Activated CD8-positive, alpha-beta memory T cell treated with anti-CD3 and anti-CD28 coated beads, Interleukin-2, amount 50 U/mL, for 4 hours (primary cell): ENCODE measurements at places on chromosomes 2 and 18.

GRCh38 chr2:238055841-238056240 lies 5.0 kb upstream of the SCLY start:
- no peak for DNase-seq

GRCh38 chr2:119637371-119637770 lies 41.6 kb upstream of the TMEM177 start:
- DNase-seq: no peak

GRCh38 chr2:53740170-53740569 lies 27.4 kb upstream of the CHAC2 start:
- DNase-seq: no peak

GRCh38 chr18:49731860-49732311 lies 81.4 kb downstream of the ACAA2 start:
- no peak for DNase-seq

DNA sequence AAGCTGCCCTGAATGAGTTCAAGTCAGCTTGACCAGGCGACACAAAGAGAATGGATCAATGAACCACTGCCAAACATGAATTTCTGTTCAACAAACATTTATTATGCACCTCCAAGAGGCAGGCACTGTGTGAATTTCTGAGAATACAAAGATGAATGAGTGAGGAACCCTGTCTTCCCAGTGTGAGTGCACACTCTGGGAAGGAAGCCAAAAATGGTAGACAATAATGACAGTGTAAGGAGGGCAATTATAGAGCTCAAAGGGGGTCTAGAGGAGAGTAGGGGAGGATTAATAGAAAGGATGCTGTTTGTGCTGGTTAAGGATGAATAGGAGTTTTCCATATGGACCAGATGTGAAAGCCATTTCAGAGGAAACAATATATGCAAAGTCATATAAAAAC lies 213.4 kb downstream of the DCC start:
- DNase-seq: no peak

GRCh38 chr2:219065484-219065883 lies 4.8 kb upstream of the IHH start:
- no peak for DNase-seq

DNA sequence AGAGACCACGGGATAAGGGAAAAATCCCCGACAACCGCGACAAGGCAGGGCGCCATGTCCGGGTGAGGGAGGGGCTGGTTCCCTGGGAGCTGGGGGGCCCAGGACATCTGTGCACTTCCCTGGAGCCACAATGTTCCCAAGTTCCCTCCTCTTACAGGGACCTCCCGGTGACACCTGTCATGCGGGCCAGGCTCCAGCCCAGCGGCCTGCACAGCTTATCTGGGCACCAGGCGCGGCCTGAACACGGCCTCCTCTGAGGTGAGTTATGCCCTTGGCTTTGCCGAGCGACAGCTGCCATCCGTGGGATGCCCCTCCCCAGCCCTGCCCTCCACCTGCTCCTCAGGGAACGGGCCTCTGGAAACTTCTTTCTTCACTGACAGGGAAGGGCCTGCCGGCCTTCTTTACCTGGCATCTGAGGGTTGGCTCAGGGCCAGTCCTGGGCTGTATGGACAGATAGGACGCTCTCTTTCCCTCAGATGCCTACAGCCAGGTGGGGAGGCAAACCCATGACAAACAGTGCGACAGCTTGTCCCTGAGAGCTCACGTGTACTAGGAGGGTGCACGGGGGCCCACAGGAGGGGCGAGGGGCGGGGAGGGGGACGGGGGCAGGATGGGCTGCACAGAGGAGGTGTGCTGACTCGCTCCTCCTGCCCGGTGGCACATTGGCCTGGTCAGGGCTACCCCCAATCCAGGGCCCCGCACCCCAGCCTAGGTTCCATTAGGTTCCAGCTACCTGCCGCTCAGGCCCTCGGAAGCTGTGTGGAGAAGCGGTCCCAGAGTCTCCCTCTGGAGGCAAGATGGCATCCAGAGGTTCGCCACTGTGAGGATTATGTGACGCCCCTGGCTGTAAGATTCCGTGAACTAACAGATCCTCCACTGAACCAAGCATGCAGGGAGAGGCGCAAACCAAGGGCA lies 34.9 kb upstream of the HPCAL1 start:
- no peak for DNase-seq

- DNase-seq: no peak
Observed at GRCh38 chr18:34122724-34123334, 101.9 kb downstream of the NOL4 start.

DNA sequence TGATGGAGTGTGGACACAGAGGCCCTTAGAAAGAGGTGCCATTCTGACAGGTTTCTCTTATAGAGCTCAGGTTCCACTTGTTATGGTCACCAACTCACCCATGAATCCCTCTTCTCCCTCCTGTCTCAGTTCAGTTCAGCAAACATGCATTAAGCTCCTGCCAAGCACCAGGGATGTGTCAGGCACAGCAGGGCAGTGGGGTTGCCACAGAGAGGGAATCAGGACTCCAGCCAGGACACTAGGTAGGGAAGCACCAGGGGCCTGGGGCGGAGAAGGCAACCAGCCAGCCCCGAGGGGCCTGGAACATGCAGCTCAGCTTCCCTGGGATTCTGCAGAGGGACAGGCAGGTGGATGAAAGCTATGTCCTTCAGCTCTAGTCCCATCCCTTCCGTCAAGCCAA lies 44.6 kb downstream of the TOGARAM2 start:
- DNase-seq: no peak

DNA sequence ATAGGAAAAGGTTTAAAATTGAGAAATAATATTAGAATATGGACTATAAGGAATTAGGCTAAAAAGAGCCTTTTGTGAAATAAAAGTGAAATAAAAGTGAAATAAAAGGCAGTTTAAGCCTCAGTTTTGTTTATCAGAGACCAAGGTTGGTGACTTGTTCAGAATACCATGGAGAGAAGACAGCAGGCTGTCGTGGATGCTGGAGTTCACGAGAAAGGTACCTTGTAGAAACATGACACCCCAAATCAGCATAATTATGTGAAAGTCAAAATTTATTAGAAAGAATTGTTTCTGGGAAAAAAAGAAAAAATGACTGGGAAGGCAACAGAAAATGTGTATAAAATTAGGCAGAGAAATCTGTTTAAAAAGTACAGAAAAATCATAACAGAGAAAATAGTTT lies 46.5 kb upstream of the SPAG16 start:
- no peak for DNase-seq

DNA sequence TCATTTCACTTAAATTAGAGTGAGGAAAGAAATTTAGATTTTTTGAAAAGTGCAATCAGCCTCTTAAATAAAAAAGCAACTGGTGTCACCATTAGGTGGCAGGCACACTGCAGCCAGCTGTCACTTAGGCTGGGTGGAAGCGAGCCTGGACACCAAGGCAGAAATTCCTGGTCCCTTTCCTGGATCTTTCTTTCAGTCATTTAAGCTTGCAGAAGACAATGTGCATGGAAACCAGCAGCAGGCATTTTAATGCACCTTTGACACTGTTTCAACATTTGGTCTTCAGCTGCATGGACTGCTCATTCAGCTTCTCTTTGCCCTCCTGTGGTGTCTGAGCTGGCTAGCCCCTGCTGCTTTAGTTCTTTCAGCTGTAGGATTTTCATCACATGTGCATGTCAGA lies 61.0 kb downstream of the AQP4 start:
- no peak for DNase-seq

GRCh38 chr2:77169426-77169825 lies 352.8 kb downstream of the LRRTM4 start:
- no peak for DNase-seq

GRCh38 chr2:4780679-4781078 lies 911.5 kb upstream of the SOX11 start:
- DNase-seq: no peak

DNA sequence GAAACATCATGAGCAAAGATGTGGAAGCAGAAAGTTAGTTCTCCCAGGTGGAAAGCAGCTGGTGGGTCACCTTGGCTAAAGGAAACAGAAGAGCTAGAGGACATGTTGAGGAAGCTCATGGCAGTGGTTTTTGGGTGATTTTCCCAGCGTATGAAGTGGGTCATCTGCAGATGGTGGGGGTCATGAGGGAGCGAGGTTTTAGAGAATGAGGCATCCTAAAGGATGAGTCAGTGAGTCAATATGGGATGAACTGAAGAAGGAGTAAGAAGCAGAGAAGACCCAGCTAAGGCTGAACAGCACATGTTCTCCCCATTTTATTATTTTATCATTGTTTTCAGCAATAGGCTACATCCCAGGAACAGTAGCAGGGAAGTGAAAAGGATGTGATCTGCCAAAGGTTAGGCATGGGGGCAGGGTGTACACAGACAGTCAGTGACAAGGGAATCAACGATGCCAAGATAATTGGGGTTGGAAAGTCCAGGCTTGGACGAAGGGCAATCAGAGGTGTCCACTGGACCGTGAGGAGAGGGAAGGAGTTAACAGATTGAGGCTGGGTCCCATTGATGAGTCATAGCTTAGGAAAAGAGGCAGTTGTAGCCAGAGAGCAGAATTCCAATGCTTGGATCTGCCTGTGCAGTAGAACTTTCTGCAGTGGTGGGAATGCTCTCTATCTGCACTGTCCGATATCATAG lies 289.3 kb upstream of the RAB12 start:
- no peak for DNase-seq

DNA sequence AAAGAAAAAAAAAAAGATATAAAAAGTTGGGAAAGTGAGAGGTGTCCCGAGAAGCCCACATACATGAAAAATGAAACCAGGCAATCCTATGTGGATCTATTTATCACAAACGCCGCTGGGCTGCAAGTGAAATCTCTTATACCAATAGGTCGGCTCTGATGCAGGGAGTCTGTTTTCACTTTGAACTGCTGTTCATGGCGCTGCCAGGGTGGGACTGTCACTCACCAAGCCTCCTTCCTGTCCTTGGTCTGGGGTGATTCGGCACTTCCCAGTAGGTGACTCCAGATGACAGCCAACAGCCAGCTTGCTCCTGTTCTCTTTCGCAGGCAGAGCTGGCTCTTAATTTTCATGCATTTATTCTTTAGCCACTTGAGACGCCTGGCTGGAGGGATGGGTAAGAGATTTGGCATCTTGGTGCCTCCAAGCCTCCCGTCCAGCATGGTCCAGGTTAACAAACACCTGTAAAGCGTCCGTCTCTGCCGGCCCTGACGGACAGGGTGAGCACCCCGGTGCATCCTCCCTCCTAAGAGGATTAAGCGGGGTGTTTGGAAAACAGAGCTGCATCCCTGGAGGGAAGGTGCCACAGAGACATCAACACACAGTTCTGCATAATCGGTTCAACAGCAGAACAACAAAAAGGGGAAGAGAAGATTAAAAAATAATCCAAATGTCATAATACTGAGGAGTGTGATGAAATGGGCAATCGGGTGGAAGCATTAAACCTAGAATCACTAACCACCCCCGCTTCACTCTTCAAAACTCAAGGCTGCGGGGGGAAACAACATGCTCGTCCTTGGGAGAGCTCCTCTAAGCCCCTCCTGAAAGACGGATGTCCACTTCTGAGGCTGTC lies 58.7 kb downstream of the STEAP3 start:
- DNase-seq: no peak

DNA sequence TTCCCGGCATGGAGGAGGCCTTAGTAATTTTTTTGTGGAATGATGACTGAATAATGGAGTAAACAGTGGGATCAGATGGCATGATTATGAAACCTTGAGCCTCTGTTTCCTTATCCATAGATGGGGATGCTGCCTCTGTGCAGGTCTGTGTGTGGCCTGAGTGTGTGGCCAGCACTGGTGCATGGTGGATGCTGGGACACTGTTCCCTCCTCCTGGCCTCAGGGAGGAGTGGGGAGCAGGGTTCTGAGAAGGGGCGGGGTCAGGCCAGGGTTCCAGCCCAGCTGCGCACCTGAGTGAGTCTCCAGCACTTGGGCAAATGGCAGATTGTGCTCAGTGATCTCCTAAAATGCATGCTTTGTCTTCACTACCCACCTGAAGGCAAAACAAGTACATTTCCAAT lies 66.4 kb downstream of the DCDC2C start:
- no peak for DNase-seq

DNA sequence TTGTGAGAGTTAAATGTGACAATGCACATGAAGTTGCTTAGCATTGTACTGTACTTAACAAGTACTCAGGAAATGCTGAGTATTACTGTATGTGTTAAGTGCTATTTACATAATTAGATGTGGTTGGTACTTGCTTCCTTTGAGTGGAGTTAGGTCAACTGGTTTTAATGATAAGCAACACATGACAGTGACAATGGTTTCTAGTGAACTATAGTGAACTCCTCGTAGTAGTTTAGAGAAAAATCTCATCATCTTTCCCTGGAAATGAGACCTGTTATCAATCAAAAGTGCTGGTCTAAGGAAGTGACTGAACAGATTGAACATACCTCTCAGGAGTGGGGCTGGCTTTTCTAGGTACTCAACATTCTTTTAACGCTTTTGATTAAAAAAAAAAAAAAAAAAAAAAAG lies 29.2 kb upstream of the ZDBF2 start:
- DNase-seq: no peak

DNA sequence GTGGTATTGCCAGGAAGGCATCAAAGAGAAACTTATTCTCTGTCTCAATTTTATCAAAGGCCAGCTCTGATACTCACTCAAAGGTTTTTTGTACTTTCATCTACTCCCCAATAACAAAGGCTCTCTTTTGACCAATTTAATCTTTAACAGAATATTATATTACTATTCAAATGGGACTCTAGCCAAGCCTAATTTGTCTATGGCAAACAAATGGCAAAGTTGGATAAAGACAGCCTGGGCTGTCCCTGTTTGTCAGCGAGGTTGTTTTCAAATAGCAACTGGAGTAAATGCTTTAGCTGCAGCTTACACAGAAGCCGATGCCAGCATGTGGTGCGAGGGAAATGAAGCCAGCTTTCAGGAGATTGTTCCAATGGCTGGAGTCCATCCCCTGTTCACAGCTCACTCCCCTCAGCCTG lies 80.1 kb upstream of the CTNNA2 start:
- DNase-seq: no peak

DNA sequence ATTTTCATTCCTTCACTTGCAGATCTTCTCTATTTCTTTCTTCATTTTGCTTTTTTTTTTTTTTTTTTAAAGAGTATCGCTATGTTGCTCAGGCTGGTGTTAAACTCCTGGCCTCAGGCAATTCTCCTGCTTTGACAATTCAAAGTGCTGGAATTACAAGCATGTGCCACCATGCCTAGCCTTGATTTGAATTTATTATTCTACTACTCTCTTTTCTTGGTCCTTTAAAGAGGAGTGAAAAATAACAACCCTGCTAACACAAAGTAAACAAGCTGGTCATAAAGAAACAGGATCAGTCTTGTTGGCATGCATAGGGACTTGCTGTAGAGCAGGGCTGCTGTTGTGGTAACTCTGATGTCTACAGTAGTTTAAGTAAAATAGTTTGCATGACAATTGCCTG lies 1615.3 kb upstream of the ZEB2 start:
- DNase-seq: no peak

DNA sequence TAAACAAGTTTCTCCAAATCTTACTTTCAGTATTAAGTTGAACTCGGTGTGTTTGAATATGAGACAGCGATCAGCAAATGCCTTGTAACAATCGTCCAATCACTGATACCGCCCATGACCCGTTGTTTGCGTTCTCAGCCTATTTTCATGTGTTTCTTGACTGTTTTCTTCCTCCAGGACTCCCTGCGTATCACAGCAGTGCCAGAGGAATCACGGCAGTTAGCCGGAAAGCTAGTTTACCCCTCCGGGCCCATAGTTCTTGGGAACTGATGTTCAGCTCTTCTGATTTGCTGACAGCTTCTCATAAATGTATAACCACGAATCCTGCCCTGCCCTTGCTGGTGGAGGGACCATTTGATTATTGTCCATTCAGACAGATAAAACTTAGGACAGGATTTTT lies 42.2 kb upstream of the TPO start:
- no peak for DNase-seq
